CD8-positive, alpha-beta memory T cell (primary cell): ENCODE measurements at places on chromosomes 1 and 21. TPM values are rescaled to one million over a fixed set of nuclear protein-coding genes. Genes with fewer than 3 reads are reported as not detected.

Gene LENEP
- 0.72 TPM for total RNA-seq

Gene NTMT2
- not detected for total RNA-seq

Gene HAO2
- total RNA-seq = not detected

Gene LCE3D
- total RNA-seq = not detected

GRCh38 chr21:33406493-33406892 is 3.3 kb downstream of the IFNGR2 start:
- no peak for DNase-seq

GRCh38 chr1:58883037-58883887 is 99.4 kb upstream of the JUN start:
- DNase-seq = no peak

- DNase-seq = no peak
Observed at GRCh38 chr21:33572350-33572749, 16.1 kb downstream of the DONSON start.

- no peak for DNase-seq
Observed at GRCh38 chr1:19495799-19496526, 10.6 kb upstream of the CAPZB start.

GRCh38 chr1:30534551-30534940 is 188.8 kb downstream of the MATN1 start:
- DNase-seq = no peak

GRCh38 chr1:42551180-42551579 is 88.1 kb downstream of the CCDC30 start:
- no peak for DNase-seq

DNA sequence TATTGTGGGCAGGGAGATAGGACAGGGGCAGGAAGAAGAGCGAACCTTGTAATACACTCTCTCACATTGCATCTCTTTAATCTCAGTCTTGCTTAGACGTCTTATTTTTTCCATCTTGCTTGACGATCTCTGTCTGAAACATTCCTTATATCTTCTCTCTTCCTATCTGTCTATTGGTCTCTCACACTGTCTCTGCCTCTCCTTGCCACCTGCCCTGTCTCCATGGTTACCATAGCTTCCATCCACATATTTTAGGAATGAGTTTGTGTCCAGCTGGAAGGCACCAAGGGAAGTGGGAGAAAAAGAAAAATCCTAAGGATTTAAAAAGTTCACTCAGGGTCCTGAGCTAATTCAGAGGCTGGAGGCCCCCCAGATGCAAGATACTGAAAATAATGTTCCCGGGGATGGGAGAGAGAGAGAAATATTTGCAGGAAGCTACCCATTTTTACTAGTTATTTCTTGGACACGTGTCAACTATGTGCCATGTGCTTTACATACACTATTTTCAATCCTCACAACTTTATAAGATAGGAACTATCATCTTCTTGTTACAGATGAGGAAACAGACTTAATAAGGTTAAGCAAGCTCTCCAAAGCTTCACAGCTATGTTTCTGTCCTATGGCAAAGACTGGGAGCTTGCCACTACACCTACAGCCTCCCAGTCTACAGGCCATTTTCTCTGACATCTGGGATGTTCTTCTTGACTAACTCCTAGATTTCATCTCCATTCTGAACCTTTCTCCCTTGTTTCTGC is 933 bp downstream of the ANKRD34A start:
- no peak for DNase-seq

DNA sequence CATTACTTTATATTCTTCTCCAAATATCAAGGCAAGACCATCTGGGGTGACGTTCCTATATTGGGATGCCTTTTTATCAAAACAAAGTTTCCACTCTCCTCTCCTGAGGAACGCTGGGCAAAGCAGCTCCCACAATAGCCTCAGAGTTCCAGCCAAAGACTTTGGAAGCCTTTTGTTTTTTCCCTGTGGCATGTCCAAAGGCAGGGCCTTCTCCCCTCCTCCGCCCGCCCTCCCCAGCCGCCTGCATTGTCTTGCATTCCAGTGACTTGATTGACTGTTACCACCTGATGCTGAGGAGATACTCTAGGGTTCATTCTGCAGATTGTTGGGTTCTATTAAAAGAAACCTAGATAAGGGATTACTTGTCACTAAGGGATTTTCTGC is 43.5 kb downstream of the PROX1 start:
- no peak for DNase-seq

GRCh38 chr1:156805766-156806511 is 10.7 kb downstream of the SH2D2A start:
- no peak for DNase-seq
